ENCODE measurements at places on chromosomes 3 and 15.

GRCh38 chr15:71078506-71079207, 36.6 kb upstream of the THSD4 start:
- no peak for DNase-seq

DNA sequence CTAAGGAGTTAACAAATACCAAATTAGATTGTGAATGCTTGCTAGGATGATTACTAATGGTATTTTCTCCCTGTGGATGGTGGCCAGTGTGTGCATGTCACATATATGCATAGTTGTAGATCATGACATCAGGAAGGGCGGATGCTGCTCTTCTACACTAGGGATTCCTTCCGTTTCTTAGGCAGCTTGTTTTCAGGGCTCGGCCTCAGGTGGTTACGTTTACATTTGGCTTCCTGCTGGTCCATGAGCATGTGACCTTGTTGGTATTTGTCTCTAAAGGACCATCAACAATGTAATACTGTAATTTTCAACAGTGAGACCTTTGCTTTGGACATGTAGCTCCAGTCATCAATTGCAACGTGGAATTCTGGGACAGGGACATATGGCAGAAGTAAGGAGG, 221.4 kb downstream of the NR1D2 start:
- no peak for DNase-seq

- no peak for DNase-seq
Observed at GRCh38 chr3:179949869-179950268, 86.9 kb downstream of the PEX5L start.

DNA sequence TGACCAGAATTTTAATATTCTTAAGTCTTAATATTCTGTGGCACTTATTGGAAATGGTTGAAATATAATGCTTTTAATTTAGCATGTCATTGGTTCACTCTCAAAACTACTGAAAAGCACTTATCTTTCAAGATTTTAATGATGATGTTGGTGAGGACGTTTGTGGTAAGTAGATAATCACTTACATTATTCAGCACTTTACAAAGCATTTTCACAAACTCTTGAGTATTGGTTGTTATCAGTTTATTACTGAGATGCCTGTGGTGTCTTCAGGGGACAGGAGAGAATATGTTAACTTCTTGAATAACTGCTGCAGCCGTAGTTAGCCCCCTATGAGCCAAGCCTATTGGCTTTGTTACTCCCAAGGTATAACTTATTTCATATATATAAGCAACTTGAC, 15.2 kb downstream of the TGFBR2 start:
- DNase-seq, result no peak

DNA sequence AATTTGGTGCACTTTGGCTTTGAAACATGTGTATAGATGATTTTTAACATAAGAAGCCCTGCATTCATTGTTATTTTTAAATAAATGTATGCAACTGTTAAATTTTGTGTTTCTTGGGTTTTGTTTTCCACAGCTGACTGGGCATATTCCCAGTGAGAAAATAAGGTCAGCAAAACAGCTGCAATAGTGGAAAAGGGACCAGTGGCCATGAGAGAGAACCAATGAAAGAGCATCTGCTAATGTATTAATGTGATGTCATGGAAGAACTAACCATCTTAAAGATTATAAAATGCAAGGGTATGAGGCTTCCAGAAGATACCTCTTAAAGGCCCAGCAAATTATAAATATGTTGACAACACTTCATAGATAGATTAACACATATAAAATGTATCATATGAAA, 31.0 kb upstream of the KBTBD12 start:
- DNase-seq, result no peak

GRCh38 chr3:45683417-45684326, 5.5 kb upstream of the SACM1L start:
- DNase-seq, result no peak

DNA sequence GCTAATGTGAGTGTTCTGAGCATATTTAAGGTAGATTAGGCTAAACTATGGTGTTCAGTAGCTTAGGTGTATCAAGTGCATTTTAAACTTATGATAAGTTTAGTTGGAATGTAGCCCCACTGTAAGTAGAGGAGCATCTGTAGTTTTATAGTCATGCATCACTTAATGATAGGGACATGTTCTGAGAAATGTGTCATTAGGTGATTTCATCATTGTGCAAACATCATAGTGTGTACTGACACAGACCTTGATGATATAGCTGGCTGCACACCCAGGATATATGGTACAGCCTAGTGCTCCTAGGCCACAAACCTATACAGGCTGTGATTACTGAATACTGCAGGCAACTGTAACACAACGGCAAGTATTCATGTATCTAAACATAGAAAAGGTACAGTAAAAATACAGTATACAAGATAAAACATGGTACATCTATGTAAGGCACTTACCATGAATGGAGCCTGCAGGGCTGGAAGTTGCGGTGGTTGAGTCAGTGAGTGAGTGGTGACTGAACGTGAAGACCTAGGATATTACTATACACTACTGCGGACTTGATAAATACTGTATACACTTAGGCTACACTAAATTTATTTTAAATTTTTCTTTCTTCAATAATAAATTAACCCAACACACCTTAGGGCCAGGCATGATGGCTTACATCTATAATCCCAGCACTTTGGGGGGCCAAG, 17.9 kb downstream of the DNAH1 start:
- no peak for DNase-seq

DNA sequence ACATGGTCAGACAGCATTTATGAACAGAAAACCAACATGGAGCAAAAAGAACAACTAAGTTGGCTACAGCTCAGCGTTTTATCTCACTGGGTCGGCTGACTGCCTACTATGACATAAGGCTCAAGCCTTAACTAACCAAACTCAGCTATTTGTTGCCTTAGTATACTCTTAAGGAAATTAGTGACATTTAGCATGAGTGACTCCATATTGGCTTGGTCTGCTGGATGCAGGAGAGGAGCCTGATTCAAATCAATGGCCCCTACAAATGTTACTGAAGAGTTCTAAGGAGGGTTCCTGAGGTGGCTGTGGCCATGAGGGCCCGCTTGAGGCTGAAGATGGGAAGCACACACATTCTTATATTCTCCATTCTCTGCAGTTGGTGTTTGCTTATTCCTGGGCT, 20.1 kb upstream of the ALDH1L1 start:
- no peak for DNase-seq

- no peak for DNase-seq
Observed at GRCh38 chr3:64653101-64653500, 34.7 kb downstream of the ADAMTS9 start.

DNA sequence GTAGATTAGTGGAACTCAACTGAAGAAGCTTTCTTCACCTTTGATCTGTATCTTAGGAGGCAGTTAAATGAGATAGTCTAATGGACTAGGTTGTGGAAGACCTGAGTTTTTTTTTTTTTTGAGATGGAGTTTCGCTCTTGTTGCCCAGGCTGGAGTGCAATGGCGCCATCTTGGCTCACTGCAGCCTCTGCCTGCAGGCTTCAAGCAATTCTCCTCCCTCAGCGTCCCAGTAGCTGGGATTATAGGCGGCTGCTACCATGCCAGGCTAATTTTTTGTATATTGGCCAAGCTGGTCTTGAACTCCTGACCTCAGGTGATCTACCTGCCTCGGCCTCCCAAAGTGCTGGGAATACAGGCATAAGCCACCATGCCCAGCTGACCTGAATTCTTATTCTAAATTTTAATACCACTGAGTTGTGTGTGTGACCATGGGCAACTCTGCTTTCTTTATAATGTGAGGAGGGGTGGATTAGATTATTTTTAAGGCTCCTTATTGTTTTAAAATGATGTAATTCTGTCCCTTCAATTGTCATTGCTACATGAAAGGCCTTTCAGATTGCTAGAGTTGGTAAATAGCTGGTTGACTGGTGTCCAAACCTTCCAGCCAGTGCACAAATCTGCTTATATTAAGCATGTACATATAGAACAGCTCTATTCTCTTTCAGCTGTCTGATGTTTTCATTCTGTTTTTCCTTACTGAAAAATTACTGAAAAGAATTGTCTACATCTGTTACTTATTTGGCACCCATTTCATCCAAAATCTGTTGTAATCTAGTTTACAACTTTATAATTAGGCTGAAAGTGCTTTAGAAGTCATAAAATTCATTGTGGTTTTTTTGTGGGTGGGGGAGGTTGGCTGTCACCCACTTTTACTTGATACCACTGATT, 2.3 kb downstream of the LNP1 start:
- no peak for DNase-seq

DNA sequence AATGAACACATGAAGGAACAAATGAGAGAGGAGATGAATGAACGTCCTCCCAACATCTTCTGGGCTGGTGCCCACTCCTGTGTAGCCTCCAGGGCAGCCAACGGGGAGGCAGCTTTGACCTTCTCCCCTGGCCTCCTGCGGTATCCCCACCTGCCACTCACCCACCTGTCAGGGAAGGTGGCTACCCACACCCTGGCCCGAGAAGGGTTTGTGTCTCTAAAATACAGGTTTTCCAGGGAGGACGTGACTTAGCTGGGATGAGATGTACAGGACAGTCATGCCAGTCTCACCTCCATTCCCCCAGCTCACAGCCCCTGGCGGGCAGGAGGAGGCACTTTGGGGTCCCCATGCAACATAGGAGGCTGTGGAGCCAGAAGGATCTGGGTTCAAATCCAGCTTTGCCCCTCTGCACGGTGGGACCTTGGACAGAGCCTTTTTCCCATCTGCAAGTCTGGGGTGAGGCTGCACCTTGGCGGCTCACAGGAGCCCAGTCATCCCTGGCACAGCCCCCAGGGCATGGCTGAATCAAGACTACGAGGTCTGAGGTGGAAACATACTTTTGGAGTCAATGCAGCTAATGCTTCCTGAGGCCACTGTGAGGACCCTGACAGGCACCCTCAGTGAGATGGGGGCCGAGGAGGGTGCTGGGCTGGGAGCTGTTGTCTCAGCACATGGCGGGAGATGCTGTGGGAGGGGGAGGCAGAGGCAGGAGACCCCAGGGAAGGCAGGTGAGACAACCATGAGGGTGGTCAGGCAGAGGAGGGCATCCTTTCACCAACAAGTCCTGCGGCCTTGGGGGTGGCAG, 11.1 kb upstream of the PLXND1 start:
- DNase-seq, result no peak

DNA sequence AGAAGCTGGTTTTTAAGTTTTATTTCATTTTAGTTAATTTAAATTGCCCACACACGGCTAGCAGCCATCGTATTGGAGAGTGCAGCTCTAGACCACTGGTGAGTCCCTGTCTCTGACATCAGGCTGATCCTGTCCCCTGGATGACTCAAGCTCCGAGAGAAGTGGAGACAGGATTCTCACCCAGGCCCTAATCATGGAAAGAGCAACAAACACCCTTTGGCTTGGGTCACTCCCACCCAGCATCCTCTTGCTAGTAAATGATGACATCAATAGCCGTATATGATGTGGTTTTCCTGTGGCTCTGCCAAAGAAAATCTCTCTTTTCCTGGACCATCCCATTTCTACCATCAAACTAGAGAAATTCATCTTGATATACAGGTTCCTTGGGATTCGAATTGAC, 182.2 kb downstream of the NTRK3 start:
- DNase-seq, result no peak

DNA sequence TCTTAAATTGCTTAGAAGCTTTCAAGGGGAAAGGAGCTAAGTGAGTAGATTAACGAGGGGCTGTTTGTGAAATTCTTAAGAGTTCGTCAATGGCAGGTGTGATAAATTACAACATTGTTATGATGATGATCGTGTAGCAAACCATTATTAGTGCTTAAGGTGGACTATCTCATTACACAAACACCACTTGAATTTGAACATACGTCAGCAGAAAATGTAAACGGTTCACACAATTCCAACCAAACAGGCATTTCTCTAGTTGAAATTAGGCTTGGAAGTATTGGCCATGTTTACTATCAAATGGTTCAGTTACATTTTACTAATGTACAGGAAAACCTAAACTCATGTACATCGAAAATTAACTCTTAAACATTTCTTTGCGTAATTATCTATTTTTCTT, 102.8 kb downstream of the PYDC2 start:
- no peak for DNase-seq

DNA sequence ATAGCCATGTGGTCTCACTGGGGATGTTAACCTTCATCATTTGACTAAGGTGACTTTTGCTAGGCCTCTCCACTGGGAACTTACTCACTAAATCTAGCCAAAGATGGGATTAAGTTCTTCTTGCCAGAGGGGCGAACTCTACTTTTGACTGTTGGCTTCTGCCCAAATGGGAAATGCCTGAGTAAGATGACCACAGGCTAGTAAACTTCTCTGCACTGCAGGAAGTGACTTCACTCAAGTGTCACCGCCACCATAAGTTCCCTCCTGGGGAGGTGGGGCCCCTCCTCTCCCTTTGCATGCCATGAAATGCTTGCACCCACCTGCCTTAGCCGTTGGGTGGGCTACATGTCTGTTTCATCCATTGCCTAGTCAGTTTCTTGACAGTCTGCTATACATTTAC, 388.3 kb downstream of the FEZF2 start:
- no peak for DNase-seq

GRCh38 chr3:5160940-5161858, 26.3 kb upstream of the EDEM1 start:
- DNase-seq, result no peak

DNA sequence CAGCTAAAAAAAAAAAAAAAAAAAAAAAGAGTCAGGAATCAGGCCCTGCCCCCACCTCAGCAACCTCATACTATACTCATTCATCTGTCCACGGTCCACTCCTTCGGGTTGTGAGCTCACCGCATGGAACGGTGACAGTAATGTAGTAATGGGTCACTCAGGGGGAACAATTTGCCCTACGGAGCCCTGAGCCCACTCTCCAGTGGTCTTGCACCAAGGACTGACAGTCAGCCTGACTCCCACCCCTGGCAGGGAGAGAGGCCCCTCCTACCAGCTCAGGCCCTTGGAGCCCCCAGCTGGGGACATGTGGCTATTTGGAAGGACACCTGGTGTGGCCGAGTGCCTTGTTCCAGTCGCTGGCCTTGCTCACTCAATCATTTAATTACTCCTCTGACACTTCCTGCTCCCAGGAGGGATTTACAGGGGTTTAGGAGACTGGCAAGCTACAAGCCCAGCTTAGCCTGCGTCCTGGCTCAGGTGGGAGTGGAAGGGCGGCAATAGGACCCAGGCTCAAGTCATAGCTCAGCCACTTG, 19.9 kb upstream of the CACNA2D2 start:
- no peak for DNase-seq

GRCh38 chr3:195169011-195169649, 101.8 kb downstream of the XXYLT1 start:
- no peak for DNase-seq

DNA sequence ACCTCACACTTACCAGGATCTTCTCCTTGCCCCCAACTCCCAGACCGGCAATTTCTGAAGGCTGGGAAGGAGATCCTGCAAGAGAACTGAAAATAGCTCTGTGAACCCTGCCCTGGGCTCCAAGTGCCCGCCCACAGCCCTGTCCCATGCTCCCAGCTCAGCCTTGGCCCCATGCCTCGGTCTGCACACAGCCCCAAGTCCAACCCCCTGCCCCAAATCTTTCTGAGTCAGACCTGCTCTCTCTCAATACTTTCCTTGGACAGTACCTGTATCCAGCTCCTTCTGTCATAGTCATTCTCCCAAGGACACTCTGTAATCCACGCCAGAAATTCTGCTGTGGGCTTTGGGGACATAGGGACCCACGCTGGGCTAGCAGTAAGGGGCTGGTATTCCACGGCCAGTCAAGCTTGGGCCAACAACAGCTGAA, 6.3 kb upstream of the SMAD3 start:
- no peak for DNase-seq

- DNase-seq, result peak; percentile 17
Observed at GRCh38 chr3:52721002-52721729, 15.3 kb downstream of the SPCS1 start.

GRCh38 chr3:142053835-142054234, 95.5 kb downstream of the TFDP2 start:
- DNase-seq, result no peak

- DNase-seq, result peak; percentile 14
Observed at GRCh38 chr3:149352556-149352955, 19.1 kb upstream of the TM4SF18 start.

GRCh38 chr15:49044002-49044401, 2.2 kb downstream of the SECISBP2L start:
- DNase-seq, result no peak
